Ureter (tissue), 1 donor: ENCODE measurements at places on chromosomes 11 and 22. TPM values are rescaled to one million over a fixed set of nuclear protein-coding genes. Genes with fewer than 3 reads are reported as not detected.
A peak's percentile ranks its signal among the peaks of the same experiment; 100 is the strongest.

DNA sequence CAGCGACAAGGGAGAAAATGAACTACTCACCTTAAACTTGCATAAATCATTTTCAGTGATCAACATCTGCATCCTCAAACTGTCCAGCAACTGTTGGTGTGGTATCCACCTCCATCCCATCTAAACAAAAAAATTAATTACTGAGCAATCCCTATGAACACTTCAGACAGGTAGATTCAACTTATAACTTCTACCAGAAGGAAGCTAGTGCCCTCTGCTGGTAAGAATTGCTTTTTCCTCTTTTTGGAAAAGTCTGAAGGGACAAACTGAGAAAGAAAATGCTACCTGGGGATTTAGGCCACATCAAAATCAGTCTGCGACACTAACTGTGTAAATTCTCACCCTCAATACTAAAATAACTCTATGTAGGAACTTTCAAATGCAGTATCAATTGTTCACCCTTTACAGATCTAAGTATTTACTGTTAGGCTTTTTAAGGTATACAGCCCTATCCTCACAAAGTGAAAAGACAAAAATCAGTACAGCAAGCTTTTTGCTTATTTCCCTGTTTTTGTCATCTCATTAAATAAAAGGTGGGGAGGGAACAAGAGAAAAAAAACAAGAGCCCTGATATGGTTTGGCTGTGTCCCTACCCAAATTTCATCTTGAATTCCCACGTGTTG, 17.9 kb downstream of the CLNS1A start:
- DNase-seq: no peak

DNA sequence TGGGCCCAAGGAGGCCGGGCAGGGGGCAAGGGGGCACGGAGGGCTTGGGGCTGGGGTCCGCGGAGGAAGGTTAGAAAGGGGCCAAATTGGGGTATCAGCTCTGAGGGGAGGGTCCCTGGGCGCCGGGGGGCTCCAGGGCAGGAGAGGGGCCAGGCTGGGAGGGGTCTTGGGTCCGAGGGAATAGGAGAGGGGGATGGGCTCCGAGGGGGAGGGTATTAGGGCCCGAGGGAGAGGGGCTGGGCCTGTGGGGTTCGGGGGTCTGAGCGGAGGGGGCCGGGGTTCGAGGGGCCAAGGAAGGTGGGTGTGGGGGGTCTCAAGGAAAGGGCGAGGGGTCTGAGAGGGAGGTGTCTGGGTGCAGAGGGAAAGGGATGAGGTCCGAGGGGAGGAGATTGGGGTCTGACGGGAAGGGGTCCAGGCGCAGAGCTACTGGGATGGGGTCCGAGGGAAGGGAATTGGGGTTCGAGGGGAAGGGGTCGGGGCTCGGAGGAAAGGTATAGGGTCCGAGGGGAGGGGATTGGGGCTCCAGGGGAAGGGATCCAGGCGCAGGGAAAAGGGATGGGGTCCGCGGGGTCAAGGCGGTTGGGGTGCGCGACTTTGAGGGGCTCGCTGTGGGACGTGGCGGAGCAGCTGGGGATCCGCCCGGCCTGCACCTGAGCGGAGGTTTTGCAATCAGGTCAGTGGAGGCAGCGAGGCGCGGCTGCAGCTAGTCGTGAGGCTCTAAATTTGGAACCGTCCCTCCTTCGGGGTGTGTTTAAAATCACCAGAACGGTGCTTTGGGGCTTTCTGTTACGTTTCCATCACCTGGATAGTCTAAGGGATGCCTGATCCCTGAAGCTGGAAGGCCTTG, 728 bp downstream of the CTTN start:
- peak; percentile 49 for DNase-seq

DNA sequence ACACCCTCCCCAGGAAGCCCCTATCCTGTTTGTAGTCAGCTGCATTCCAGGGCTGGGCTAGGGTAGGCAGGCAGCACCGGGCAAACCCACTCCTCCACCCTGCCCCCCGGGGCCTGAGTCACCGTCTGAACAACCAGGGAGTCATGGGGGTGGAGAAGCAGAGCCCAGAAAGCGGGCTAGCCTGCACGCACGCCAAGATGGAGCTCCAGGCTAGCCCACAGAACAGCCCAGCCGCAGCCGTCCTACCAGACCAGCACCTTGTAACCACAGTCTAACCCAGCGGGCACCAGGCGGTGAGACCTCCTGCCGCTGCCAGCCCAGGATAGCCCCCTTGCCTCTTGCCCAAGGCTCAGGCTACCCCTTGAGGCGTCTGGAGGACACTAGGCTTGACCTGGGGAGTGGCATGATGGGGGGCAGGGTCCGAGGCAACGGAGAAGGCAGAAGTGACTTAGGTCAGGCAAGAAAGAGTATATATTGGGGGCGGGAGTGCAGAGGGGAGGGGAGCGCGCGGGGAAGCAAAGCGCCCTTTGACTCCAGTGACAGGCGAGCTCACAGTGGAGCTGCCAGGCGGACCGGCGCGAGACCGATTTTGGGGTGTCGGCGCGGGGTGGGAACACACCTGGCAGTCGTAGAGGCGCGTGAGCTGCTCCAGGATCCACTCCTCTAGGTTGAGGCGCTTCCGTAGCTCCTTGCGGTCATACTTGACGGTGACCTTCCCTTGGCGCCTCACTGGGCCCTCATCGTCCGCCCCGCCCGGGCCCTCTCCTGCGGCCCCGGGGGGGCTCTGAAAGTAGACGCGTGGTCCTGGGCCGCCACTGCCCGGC, 734 bp downstream of the PPP1R14B start:
- peak; percentile 90 for DNase-seq

DNA sequence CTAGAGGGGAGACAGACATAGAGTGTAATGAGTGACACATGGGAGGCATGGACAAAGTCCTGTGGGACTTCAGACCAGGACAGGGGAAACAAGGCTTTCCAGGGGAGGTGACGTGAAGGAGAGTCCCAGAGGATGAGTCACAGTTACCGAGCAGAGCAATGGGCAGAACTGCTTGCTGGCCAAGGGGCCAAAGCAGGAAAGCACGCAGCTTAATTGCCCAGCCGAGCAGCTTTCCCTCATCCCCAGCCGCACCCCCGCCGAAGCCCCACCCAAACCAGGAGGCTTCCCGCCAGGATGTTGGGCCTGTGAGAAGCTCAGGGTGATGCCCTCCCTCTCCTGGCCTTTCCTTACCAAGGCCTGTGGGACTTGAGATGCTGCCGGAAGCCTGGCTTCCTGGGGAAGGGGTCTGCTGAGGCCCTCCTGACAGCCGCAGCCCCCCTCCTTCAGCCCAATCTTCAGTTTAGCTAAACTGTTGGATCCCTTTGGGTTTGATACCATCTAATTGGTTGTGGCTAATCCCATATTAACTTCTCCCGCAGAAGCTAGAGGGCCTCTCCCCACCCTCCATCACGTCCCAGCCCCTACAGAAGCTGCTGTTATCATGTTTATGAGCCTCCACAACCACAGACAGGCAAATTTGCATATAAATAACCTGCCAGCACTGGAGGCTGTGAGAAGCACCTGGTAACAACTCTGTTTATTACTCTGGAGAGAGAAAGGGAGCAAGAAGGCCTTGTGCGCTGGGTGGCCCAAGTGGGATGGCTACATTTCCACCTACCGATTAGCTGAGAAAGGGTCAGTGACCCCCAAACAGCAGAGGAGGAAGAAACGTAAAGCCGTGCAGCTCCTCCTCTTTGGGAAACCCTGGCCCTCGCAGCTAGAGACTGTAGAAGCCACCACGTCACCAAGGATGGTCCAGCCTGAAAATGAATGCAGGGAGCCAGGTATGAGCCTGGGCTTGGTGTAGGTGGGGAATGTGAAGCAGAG, 80.0 kb downstream of the TRIM29 start:
- DNase-seq: peak; percentile 42

DNA sequence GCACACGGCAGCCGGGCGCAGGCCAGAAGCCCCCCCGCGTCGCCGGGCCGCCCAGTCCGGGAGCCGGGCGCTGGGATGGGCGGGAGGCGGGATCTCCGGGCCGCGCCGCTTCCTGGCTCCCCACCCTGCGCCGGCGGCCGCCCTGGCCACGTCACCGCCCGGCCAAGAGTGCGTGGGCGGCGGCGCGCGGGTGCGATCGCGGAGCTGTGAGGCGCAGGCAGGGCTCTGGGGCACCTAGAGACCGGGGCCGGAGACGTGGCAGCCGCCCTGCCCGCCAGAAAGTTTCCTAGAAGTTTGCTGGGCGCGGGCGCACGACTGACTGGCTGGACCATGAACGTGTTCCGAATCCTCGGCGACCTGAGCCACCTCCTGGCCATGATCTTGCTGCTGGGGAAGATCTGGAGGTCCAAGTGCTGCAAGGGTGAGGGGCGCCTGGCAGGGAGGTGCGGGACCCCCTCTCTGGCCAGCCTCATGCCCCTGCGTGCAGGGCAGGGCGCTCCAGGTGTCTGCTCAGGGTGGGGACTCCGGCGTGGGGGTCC, at the start of gene KDELR3:
KDELR3 (plus strand) TSS at position 193 of the 539 bp plus-strand sequence; CDS start at position 331, 138 bp downstream.
- peak; percentile 59 for DNase-seq

- no peak for DNase-seq
These were observed 49.9 kb upstream of the CAPRIN1 start for GRCh38 chr11:34001557-34002064.

DNA sequence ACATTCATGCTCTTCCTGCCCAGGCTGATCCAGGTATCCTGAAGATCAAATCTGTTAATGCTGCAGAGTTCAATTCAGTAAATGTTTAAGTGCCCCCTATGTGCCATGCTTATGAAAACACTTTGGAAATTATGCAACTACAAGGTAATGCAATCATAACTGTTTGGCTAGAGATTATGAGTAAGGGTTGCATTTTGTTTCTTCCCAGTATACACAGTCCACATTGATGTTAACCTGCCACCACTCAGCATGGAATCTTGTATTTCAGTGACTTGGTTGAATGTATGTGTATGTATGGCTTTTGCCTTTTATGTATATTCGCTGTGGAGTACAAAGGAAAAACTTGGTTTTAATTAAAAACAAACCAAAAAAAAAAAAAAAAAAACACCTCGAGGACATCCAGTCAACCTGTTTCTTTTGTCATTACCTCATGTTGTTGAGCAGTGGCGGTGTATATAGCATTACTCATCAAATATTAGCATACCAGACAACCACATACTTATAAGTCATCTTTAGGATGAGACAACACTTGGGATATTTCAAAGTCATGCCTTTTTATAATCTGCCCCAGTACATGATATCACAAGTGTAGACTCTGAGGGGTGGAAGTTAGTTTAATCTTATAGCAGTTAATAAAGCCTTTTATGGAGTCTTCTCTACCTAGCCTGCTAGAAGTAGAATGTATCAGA, 86.1 kb upstream of the HORMAD2 start:
- no peak for DNase-seq

- no peak for DNase-seq
These were observed 72.4 kb downstream of the RTL6 start for GRCh38 chr22:44425694-44426045.

DNA sequence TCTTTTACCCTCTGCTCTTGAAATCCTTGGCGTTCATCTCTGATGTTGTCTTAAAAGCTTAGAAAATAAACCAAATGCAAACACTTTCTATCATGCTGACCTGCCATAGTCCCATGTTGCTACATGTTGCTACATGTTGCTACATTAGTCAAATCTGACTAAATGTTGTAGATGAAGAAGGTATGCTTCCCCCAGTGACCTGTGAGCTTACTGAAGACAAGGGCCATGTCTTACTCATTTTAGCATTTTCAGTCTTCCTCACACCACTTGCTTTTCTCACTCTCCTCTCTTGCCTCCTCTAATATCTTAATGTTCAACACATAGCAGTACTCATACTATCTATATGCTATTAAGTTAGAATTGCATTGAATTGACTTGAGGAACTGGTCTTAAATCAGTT, 346.4 kb upstream of the MTNR1B start:
- no peak for DNase-seq

GRCh38 chr11:86676533-86677154, 4.2 kb upstream of the ME3 start:
- DNase-seq: no peak

GRCh38 chr11:16613262-16613511, 125.3 kb upstream of the C11orf58 start:
- DNase-seq: no peak

GRCh38 chr11:77346906-77347603, 45.6 kb upstream of the GDPD4 start:
- DNase-seq: no peak

SOX6 gene
- 6.4 TPM for total RNA-seq

ROM1 gene
- 5.4 TPM for total RNA-seq

DUSP8 gene
- total RNA-seq: 6.0 TPM

AQP11 gene
- total RNA-seq: 0.34 TPM

SLC1A2 gene
- total RNA-seq: 2.4 TPM

RBFOX2 gene
- 115 TPM for total RNA-seq
